ENCODE measurements at places on chromosomes 2 and 18.

GRCh38 chr2:42464631-42465030 lies 29.2 kb downstream of the KCNG3 start:
- no peaks in the 10 kb centered on the region for H3K36me3 ChIP-seq
- peaks cover 2% of the 10 kb centered on the region for H3K27me3 ChIP-seq
- DNase-seq: no peak
- H3K27ac ChIP-seq: no peak overlapping the region
- no peak overlapping the region for H3K4me3 ChIP-seq
- no peaks in the 10 kb centered on the region for H3K4me1 ChIP-seq

GRCh38 chr2:133657591-133657990 lies 89.3 kb upstream of the NCKAP5 start:
- no peaks in the 10 kb centered on the region for H3K36me3 ChIP-seq
- H3K27ac ChIP-seq: no peak overlapping the region
- H3K4me1 ChIP-seq: peaks cover 3% of the 10 kb centered on the region
- no peak for DNase-seq

GRCh38 chr18:55893948-55894347 lies 306.0 kb upstream of the TCF4 start:
- no peaks in the 10 kb centered on the region for H3K27me3 ChIP-seq
- no peaks in the 10 kb centered on the region for H3K4me1 ChIP-seq
- no peak overlapping the region for H3K27ac ChIP-seq
- DNase-seq: no peak
- H3K36me3 ChIP-seq: no peaks in the 10 kb centered on the region
- no peak overlapping the region for H3K4me3 ChIP-seq

GRCh38 chr2:139077099-139077737 lies 297.0 kb upstream of the NXPH2 start:
- no peak overlapping the region for H3K27ac ChIP-seq
- no peaks in the 10 kb centered on the region for H3K36me3 ChIP-seq
- no peaks in the 10 kb centered on the region for H3K4me1 ChIP-seq

GRCh38 chr18:22098563-22098989 lies 70.8 kb upstream of the GATA6 start:
- no peak overlapping the region for H3K27ac ChIP-seq
- no peaks in the 10 kb centered on the region for H3K36me3 ChIP-seq
- H3K27me3 ChIP-seq: no peaks in the 10 kb centered on the region
- peaks cover under 1% of the 10 kb centered on the region for H3K4me1 ChIP-seq
- no peak overlapping the region for H3K4me3 ChIP-seq
- DNase-seq: peak; percentile 19
